ENCODE measurements at places on chromosomes 4 and X.

DNA sequence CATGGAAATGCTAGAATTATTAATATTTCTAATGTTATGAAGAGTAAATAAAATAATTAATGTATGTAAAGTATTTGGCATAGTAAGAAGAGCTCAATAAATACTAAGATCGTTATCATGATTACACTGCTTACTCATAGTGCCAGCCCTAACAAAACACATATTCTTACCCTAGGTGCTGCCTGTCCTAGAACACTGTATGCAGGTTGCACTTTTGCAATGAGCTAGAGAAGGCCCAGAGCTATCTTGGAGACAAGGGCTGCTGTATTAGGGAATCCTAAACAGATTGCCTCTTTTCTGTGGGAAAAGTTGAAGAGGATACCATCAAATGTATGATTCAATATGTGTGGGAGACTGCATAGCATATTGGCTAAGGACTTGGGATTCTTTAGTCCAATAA is 48.0 kb upstream of the TMEM164 start:
- DNase-seq, result no peak

DNA sequence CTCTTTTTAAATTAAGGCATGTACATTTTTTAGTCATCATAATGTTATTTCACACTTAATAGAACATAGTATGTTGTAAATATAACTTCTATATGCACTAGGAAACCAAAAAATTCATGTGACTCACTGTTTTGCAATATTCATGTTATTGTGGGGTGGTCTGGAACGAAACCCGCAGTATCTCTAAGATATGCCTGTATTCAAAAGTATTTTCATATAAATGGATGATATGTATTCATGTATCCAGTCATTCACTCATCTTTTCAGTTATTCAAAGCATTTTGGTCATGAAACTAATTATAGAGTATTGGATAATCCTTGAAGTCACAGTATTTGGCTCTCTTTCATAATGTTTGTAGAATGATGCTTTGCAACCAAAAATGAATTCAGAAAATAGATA is 168.1 kb downstream of the HS6ST2 start:
- DNase-seq, result no peak

GRCh38 chrX:71168134-71168533 is 23.5 kb downstream of the NLGN3 start:
- DNase-seq, result no peak

GRCh38 chrX:109511113-109511512 is 25.5 kb upstream of the NXT2 start:
- DNase-seq, result no peak

DNA sequence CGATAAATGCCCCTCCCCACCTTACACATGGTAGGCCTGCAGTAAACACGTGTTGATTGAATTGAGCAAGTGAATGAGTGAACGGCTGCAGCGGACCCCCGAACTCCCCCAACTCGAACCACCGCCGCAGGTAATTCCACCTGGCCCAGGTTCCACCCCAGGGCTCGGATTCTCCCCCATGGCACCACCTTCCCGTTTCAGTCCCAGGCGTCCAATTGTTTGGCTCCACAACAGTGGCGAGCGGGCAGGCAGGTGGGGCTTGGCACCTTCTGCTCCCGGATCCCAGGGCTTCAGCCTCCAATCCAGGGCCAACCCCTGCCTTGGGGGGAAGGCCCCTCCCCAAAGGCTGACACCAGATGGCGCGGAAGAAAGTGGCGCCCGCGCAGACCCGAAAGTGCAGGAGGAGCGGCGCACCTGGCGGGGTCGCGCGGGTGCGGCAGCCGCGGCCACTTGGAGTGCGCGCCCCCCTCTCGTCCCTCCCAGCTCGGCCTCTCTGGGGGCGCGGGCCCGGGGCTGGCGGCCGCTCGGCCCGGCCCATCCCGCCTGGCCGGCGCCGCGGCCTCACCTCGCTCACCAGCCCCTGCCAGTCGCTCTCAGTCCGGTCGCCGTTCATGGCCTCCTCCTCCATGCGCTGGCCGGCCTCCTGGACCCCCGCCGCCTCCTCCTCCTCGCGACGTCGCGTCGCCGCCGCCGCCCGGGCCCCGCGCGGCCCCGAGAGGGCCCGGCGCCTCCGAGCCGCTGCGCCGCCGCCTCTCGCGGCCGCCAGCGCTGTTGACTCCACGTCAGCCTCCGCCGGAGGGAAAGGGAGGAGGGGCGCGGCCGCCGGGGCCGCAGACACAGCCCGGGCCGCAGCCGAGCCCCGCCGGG is at the start of gene CCDC149:
Gene CCDC149 (minus strand): TSS at position 791 of the 867 bp plus-strand sequence. CDS start 178 bp downstream, at position 613.
- DNase-seq, result peak; percentile 51

DNA sequence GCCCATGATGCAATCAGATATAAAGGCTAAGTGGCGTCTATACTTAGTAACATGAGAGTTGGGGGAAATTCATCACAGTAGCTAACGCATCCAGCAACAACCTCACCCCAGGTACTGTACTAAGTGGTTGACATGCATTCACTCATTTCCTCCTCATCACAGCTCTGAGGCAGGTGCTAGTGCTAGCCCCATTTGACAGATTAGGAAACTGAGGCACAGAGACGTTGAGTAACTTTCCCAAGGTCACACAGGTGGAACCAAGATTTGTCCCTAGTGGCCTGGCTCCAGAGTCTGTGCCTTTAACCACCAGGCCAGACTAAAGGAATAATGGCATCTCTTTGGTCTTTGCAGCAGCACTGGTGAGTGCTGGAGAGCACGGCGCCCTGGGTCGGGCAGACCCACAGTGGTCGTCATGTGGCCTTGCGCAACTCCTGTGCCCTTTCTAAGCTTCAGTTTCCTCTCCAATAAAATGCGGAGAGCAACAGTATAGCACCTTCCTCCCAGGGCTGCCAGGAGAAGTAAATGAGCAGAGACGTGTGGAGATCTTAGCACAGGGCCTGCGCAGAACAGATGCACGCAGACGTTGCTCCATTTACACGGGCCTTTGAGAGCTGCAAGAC is 186.4 kb downstream of the BCOR start:
- DNase-seq, result no peak

DNA sequence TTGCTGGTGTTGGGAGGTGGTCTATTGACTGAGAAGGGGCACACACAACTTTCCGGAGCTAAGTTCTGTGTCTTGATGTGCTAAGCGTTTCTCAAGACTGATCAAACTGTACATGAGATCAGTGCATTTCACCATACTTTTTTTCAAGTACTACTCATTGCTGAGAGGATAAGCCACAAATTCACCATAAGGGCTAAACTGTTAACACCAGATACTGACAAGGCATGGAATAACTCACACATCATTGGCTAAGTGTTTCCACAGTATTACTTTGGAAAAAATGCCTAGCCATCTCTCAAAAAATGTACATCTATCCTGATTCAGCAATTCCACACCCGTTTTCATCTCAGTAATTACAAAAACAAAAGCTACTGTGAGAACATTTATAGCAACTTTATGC is 13.0 kb downstream of the RBMX start:
- no peak for DNase-seq

GRCh38 chr4:105184316-105184980 is 37.8 kb downstream of the TET2 start:
- no peak for DNase-seq

DNA sequence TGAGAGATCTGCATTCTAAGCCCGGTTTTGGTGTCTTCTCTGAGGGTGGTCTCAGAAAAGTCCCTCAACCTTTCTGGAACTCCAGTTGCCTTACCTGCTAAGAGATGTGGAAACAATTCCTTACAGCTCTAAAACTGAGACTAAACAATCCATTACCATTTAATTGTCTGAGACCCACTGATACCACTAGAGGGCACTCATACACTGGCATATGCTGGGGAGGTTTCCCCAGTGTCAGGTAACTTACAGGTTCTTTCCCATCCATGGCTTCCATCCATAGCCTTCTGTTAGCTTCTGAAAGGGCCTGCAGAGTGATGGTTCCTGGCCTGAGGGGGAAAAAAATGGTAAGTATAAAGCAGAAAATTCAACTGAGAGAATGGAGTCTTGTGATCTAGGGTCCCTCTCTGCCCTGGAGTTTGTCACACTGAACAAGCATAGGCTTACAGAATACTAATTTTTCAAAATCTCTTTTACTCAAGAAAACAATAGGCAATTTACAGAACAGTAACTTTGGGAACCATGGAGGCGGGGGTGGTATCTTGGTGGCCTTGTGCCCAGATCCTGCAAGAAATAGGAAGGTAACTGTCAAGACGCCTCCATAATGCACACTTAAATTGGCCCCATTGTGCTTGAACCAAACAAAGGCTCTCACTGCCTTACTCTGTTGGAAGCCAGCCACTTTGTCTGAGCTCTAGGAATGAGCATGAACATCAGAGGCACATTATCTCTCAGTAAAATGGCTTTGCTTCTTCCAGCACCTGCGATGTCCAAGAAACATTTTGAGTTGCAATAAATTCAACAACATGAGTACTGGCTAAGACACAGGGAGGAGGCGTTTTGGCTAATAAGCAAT is 236.1 kb downstream of the OPHN1 start:
- DNase-seq, result peak; percentile 35

DNA sequence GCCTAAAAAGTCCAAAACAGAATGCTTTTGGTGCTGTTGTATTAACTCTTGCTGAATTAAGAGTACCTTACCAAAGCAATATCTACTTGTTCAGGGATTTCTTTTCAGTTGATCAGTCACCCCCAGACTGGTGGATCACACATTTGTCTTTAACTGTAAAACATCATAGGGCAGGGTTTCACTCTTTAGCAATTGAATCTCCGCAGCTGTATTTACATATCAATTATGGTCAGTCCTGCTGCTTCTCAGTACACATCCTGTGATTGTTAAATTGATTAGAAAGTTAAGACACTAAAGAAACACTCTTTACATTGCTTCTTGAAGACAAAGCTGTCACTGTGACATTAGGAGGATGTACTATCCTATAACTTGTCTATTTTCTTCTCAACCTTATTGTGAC is 277.1 kb upstream of the ADGRL3 start:
- no peak for DNase-seq

GRCh38 chrX:36160081-36160480 is 240.5 kb downstream of the CFAP47 start:
- no peak for DNase-seq

DNA sequence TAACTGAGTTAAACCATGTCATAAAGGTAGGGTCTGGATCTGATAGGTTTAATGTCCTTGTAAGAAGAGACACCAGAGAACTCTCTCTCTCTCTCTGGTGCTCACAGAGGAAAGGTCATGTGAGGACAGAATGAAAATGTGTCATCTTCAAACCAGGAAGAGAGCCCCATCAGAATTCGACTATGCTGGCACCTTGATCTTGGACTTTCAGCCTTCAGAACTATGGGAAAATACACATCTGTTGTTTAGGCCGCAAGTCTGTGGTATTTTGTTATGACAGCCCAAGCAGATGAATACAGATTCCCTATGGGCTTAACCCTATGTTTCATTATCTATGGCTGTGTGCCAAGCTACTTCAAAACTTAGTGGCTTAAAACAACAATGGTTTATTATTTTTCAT is 105.5 kb upstream of the DDIT4L start:
- no peak for DNase-seq

DNA sequence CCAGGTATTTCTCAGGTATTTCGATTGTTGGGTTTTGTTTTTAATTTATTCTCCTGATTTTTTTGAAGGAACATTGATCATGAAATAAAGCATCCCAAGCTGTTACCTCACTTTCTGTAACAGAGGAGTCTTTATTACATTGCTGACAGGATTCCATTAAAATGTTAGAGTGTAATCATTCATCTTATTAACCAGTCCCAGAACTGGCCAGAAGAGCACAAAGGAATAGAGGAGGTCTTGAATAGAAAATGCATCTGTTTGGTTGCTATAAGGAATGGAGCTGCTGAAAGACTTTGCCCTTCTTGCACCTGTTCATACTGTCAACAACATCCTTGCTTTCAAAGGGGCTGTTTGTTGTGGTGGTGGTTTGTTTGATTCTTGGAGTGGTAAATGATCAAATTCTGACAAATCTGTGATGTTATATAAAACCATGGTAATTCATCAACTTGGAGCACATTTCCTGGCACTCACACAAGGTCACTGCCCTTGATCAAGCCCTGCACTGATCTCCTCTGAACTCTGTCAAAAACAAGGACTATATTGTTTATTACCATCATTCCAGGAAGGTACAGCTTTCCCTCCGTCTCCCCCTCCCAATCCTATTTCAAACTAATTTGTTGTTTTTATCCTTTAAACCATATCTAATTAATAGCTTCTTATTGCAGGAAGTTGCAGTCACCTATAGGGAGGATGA is 215.8 kb downstream of the PCDH19 start:
- DNase-seq, result no peak

DNA sequence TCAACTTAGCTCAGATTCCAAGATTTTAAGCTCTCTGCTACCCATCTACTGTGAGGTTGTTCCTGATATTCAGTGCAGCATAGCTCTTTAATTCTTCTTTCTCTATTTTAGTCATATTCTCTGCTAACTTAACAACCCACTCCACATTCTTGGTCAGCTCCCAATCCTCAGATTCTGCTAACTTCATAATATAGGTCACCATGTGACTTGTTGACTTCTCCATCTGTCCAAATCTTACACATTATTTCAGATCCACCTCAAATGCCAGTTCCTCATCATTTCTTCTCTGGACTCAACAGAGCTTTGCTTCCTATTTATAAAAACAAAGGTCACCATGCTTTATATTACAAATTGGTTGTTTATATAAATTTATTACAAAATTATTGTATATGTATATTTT is 29.3 kb upstream of the RXFP1 start:
- no peak for DNase-seq

DNA sequence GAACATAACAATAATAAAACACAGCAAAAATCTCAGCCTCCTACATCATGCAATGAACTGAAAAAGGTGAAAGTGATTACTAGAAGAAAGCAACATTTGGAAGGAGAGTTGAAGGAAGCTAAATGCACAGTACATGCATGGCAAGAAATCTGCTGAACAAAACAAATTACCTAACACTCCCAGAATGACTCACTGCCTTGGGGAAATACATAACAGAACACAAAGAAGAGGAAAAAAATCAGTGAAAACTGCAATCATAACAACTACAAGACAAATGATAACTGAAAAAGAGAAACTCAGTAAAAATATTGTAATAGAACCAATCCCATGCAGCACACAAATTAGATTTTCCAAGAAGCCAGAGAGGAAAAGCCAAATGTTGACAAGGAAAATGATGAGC is 1513.2 kb downstream of the ARAP2 start:
- no peak for DNase-seq

GRCh38 chr4:182593864-182594263 is 323.3 kb downstream of the DCTD start:
- no peak for DNase-seq

GRCh38 chr4:4386736-4387392 is at the start of gene NSG1:
Gene NSG1 (plus strand): TSS chr4:4387102. CDS start chr4:4387630, 528 bp downstream.
- DNase-seq, result peak; percentile 44

- no peak for DNase-seq
These were observed 409.9 kb downstream of the GABRG1 start for GRCh38 chr4:45713996-45714395.

- DNase-seq, result no peak
These were observed 51.2 kb upstream of the TADA2B start for GRCh38 chr4:6991771-6992557.

- no peak for DNase-seq
These were observed 349.5 kb downstream of the ZIC3 start for GRCh38 chrX:137915466-137915865.

GRCh38 chr4:2438822-2439718 is 20.3 kb downstream of the CFAP99 start:
- no peak for DNase-seq

Data from neuronal stem cell (in vitro differentiated cells).